Mesenteric fat pad (tissue), 1 donor: ENCODE measurements at places on chromosomes 7 and 10.
A peak's percentile ranks its signal among the peaks of the same experiment; 100 is the strongest.

- no peak for DNase-seq
Observed at GRCh38 chr10:43737003-43737402, 88.3 kb upstream of the ZNF32 start.

DNA sequence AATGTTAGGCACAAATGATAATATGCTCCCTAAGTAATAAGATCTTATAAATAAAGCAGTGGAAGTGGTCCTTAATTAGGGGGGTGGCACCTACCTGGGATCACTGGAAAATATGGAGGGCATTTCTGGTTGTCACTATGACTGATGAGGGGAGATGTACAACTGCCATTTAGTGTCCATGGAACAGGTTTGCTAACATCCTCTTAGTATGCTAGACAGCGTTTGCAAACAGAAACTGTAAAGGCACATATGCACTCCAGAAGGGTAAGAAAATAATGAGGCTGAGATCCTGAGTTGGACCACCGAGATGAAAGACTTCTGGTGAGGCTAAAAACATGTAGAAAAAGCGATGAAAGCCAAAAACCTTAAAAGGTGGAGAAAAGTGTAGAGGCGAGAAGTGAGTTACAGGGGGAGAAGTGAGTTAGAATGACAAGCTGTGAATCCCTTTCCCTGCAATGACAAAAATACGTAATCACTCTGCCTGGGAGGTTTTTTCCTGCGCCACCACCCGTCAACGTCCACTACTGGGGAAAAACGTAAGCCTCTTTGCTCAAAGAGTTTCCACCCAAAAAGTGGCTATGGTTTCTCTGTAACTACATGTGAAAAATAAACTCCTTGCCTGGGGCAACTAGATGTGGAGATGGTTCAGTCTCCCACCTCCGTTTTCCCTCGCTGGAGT, 767 bp downstream of the KRIT1 start:
- no peak for DNase-seq

GRCh38 chr10:102796407-102797176, 40.6 kb downstream of the CYP17A1 start:
- peak; percentile 93 for DNase-seq

DNA sequence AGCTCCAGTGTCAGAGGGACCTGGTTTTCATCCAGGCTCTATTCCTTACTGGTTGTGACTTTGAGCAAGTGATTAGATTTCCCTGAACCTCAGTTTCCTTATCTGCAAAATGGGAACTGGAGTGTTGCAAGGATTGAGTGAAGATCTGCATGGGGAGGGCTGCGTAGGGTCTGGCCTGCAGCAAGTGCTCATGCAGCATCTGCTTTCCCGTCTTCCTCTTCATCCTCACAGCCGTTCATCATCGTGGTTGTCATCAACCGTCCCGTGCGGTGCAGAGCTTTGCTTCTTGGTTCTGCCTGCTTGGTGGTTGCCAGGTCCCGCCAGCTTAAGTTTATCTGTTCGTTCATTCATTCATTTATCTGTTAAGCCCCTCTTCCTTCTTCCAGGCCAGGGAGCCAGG, 135.0 kb downstream of the GRK5 start:
- no peak for DNase-seq

- DNase-seq, result no peak
Observed at GRCh38 chr10:4170181-4170580, 385.2 kb upstream of the KLF6 start.

DNA sequence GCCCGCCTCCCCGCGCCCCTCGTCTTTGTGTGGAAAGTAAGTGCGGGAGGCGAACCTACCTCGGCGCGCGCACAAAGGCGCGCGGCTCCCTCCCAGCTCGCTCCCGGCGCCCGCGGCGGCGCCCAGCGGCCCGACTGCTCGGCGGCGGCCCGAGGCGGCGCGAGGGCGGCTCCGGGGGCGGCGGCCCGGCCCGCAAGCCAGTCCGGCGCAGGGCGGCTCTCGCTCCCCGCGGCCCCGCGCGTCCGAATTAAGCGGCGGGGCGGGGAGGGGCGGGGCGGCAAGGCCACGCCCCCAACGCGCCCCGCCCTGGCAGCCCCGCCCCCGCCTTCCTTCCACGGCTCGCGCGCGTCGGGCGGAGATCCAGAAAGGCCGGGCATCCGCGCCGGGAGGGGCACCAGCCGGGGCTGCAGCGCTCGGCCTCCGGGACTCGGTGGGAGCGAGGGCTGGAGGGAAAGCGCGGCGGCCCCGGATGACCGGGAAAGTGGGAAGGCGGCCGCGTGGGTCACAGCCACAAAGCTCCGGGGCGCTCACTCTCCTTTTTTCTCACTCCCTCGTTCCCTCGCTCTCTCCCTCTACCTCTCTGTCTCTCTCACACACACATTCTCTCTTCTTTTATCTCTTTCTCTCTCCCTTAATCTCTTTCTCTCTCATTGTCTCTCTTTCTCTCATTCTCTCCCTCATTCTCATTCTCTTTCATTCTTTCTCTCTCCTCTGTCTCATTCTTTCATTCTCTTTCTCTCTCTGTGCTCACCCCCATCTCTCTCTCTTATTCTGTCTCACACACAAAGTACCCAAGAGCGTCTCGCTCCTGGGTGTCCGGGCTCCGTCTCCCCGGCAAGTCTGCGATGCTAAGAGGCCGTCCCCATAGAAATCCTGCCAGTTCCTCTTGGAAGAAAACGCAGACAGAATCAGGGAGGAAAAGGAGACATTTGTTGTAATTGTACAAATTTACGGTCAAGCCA, 170.2 kb downstream of the FAM107B start:
- DNase-seq, result peak; percentile 93

DNA sequence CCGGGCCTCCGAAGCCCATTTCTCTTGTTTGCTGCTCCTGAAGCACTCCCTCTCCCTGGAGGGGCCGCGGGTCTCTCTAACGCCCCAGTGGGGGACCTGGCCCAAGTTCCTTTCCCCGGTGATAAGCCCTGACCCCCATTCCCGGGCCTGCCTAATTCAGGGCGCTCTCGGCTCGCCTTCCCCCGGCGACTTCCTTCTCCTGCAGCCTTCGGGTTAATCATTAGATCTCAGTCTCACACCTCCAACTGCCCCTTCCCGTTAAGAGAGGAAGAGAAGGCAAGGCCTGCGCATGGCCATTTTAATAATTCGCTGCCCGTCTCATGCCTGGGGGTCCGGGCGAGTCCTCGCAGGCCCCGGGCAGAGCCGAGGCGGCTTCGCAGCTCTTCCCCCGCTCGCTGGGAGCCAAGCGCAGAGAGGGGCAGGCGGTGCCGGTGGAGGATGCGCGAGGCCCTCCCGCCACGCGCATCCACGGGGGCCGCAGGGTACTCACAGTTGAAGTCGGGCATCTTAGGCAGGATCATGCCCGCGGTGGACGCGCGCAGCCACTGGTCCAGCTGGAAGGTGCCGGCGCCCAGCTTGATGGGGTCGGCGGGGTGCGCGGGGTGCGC, 1.2 kb downstream of the MNX1 start:
- DNase-seq, result no peak

- DNase-seq, result no peak
Observed at GRCh38 chr7:44743750-44744149, 4.9 kb upstream of the ZMIZ2 start.

GRCh38 chr7:4140933-4141332, 541.2 kb upstream of the FOXK1 start:
- DNase-seq, result no peak

DNA sequence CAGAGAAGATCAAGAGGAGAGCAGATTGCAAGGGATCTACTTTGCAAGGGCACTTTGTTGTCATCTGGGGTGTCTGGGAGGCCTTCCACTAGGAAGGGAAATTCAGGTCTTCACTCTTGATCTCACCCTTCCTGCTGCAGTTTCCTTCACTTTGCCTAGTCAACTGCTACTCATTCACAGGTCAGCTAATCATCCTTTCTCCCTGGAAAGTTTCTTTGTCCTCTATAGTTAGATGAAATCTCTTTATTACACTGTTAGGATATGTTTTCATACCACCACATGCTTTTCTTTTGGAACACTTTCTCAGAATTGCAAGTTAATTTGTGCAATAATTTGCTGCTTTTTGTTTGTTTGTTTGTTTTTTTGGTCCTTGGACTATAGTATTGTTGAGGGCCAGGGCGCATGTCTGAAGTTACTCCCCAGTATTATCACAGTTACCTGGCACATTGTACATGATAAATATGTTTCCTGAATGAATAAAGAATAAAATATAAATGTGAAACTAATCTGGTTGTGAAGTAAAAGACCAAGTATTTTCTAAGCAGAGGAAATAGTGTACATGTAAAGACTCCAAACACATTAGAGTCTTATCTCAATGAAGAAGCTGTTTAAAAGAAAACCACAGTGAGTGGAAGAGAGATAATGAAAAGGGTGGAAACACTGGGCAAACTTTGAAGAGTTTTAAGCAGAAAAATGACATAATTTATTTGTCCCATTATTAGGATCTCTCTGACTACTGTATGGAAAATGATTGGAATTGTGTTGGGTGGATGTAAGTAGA, 139.9 kb upstream of the DGKB start:
- DNase-seq, result no peak

DNA sequence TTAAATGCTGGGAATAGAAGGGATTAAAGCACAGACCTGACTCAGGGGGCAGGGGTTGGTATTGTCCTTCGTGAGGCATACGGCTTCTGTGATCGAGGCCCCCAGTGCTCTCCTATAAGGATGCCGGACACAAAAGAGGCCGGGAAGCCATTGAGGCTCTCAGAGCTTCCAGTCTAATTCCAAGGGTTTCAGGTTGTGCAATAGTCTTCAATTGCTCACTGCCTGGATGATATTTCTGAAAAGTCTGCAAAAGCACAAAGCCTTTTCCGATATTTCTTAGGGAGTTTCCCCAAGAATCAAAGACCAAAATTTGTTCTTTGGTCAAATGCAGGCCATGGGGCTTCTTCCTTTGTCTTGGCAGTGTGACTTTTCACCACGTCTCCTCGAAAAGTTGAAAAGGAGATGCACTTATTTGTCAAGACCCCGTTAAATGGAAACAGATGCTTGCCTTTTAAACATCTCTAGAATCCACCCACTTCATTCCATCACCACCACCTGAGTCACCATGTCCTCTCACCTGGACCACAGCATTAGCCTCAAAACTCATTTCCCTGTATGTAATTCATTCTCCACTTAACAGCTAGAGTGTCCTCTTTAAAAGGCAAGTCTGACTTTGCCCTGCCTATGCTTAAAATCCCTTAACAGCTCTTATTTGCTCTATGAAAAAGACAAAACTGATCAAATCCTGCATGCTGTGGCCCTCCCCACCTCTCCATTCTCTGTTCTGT, 134.8 kb upstream of the NAMPT start:
- DNase-seq, result no peak

DNA sequence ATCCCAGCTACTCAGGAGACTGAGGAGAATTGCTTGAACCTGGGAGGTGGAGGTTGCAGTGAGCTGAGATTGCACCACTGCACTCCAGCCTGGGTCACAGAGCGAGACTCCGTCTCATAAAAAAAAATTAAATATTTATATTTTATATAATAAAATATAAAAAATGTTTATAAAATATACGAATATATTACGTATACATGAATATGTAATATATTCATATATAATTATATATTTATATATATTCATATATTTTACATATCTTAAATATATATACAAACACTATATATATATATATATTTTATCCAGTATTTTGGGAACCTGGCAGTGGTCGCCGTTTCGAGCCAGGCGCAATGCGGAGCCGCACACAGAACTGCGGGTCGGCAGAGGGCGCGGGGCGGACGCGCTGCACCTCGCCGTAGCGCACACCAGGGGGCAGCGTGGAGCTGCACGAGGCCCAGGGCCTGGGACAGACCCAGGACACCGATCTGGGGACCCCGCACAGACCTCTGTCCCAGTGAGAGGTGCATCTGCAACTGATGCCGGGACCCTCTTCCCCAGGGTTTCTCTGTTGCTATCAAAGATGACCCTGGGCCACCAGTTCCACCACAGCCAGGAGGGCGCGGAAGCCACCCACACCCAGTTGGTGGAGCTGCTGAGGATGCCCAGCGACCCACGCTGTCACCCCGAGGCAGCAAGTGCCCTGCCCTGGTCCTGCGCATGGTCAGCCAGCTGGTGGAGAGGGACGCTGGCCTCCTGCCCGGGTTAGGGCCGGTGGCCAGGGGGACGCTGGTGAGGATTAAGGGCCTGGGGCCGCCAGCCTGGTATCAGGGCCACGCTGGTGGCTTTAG, 22.7 kb downstream of the AP5Z1 start:
- no peak for DNase-seq

DNA sequence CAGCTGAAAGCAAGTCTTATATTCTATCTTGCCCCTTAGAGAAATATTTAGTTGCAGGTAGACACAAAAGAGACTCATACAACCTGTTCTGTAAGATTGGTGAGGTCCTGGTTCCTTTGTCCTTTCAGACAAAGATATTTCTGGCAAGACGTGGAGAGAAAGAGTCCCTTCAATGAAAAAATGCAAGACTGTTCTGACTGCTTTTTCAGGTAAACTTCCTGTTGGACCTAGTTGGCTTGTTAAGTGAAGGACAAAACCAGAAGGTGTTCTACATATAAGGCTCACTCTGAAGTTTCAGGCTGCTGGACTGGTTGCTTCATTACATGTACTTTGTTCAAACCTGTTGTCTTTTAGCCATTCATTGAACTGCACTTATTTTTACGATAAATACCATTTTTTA, 119.0 kb upstream of the PTPRZ1 start:
- DNase-seq, result no peak

DNA sequence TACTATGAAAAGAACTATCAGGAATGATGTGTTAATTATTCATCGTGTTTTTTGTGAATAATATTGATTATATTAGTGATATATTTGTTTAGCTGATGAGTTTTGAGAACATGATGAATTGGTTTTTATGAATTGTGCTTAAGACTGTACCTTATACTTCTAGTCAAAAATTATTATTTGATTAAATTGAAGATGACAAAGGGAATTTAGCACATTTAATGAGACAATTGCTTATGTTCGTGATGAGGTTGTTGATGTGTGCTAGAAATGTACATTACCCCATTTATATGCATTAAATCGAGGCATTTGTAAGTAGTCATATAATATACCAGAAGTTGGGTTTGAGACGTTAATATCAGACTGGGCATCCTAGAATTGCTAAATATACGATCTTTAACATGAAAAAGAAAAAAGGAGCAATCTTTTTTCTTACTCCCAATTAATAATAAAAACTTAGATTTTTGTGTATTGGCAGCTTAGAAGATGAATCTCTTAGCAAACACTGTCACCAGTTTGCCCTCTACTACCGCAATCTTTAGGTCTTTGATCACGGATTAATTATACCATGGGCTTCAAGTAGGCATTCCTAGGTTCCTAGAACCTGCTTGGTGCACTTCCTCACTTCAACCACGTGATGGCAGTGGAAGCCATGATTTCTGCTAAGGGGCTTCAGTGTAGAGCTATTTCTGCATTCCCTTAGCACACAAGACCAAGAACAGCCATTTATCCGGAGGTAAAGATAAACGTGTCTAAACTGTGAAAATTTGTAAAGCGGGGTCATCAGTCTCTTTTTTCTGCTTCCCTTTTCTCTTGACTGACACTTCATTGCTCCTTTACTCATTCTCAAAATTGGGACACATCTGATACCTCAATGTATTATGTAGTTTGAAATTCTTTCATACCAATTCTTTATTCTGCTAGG, 1.6 kb downstream of the KLHDC10 start:
- DNase-seq, result no peak

- no peak for DNase-seq
Observed at GRCh38 chr7:64775289-64775688, 18.9 kb upstream of the ZNF138 start.

GRCh38 chr7:108292541-108292940, 162.4 kb upstream of the LAMB4 start:
- DNase-seq, result no peak

- no peak for DNase-seq
Observed at GRCh38 chr7:92071032-92071431, 63.2 kb downstream of the CYP51A1 start.

- DNase-seq, result no peak
Observed at GRCh38 chr10:78821052-78821451, 247.7 kb upstream of the ZMIZ1 start.
